ENCODE measurements at places on chromosomes 12 and 14.

- DNase-seq: no peak
Measured at GRCh38 chr14:32374155-32374554, 45.1 kb downstream of the AKAP6 start.

- no peak for DNase-seq
Measured at GRCh38 chr12:127680516-127680915, 586.5 kb upstream of the TMEM132C start.

DNA sequence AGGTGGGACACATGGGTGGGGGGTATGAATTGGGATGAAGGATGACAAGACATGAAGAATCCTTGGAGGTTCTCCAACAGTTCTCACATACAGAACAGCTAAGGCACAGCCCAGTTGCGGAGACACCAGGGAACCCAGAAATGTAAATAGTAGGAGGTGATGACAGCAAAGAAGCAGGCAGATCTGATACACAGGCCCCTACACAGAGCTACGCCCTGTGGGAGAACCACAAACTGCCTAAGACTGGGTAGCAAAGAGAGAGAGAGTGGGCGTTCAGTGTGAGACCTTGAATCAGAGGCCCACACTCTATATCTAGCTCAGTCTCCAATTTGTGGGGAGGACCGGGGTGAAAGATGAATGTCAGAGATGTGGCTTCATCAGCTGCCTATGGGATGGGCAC, 9.5 kb upstream of the NUMB start:
- no peak for DNase-seq

- DNase-seq: no peak
Measured at GRCh38 chr14:24162093-24162492, 1.0 kb downstream of the IRF9 start.

- no peak for DNase-seq
Measured at GRCh38 chr12:130460611-130461446, 123.1 kb downstream of the PIWIL1 start.

DNA sequence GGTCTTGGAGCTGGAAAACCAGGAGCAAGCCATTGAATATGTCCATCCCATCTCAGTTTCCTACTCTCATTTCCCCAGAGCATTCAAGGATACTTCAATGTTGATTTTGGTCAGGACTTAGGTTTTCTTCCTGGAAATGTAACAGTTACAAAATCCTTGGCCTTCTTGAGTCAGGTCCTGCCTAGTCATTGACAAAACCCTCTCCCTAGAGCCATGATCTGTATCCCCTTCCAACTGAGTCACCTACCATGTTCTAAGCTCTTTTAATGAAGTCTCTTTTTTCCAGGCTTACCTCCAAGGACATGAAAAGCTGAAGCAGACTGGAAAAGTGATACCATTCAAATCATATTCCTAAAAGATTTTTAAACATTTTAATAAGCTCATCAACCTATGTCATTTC, 549.2 kb downstream of the GALC start:
- no peak for DNase-seq

- DNase-seq: no peak
Measured at GRCh38 chr12:131852551-131853299, 24.5 kb downstream of the MMP17 start.

DNA sequence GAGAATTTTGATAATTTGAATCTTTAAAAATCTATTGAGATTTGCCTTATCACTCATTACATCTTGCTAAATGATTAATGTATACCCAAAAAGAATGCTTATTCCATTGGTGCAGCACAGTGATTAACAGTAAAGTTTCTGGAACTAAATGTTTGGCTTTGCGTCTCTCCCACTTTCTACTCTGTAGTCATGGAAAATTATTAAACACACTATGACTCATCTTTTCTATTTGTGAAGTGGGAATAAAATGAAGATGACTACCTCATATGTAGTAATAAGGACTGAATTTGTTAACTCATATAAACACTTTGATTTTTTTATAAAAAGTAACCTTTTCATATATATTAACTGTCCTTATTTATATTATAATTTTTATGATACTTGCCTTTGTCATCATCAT, 118.1 kb downstream of the RERGL start:
- DNase-seq: no peak

- DNase-seq: no peak
Measured at GRCh38 chr14:38206689-38207376, 871 bp upstream of the SSTR1 start.

GRCh38 chr14:74207943-74208342, 31.3 kb upstream of the VSX2 start:
- no peak for DNase-seq

- DNase-seq: no peak
Measured at GRCh38 chr14:99603471-99604277, at the start of gene CCDC85C. TSS of gene CCDC85C (minus strand) at chr14:99604207. CDS start at chr14:99603959, 248 bp downstream.

GRCh38 chr12:67925552-67925951, 63.7 kb upstream of the IFNG-AS1 start:
- no peak for DNase-seq
